ENCODE measurements at places on chromosomes 2 and 18. TPM values are rescaled to one million over a fixed set of nuclear protein-coding genes. Genes with fewer than 3 reads are reported as not detected.

Gene OR6B2
- total RNA-seq, result not detected

Gene EMX1
- total RNA-seq, result 3.1 TPM

DNA sequence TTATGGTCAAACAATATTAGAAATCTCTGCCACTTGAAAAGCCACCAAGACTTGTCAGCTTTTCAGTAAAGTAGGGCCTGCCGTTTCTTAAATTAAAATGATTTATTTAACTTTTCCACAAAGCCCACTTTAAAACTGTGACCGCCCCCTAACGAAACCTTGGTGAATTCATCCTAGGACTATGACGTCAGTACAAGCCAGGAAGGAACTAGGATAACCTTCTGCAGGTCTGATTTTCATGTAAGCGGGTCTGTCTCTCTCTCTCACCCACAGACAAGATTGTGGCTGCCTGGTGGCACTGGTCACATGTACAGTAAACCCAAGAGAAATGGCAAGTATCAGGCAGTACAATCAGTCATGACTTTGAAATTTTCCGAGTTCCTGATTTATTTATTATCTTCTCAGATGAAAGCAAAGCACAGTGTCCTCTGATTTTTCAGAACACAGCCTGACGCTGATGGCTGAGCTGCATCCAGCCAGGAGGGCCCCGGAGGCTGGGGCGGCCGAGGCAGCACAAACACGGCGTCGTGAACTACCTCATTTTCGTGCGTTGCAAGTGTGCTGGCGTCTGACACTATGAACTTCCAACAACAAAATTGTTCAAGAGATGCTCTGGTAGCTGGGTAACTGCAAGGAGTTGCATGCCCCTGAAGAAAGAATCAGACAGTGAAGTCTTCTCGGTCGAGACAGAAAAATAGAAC lies 18.9 kb downstream of the SALL3 start:
- peak; percentile 32 for DNase-seq

GRCh38 chr2:32863803-32864202 lies 83.0 kb upstream of the LTBP1 start:
- DNase-seq, result no peak

All from HCT116 (cell line).